ENCODE measurements at places on chromosomes 1 and 21.

- no peak for DNase-seq
These were observed 19.9 kb downstream of the ATP8B2 start for GRCh38 chr1:154344977-154345837.

GRCh38 chr1:94926126-94926914 lies 590 bp downstream of the CNN3 start:
- peak; percentile 46 for DNase-seq

DNA sequence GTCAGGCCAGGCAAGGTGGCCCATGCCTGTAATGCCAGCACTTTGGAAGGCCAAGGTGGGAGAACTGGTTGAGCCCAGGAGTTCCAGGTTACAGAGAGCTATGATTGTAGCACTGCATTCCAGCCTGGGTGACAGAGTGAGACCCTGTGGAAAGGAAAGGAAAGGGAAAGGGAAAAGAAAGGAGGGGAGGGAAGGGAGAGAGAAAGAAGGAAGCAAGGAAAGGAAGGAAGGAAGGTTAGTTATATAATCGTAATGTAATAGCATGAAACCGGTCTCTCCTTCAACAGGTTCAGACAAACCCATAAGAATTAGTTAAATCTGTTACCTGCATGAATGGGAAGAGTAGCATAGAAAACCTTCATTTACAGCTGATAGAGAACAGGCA lies 1.2 kb upstream of the PAQR7 start:
- DNase-seq, result no peak

DNA sequence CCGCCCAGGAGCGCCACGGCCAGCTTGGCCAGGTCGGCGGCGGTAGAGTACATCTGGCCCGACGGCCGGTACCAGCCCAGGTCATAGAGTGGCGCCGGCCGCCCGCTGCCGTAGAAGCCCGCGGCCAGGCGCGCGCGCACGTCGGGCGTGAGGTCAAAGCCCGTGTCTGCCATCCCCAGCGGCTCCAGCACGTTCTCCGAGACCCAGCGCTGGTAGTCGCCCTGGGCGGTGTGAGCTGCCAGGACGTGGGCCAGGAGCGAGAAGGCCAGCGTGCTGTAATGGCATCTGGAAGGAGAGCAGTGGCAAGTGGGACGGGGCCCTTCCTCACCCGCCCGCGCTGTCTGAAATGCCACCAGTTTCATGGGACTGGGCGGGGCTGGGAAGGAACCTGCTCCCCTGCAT lies 18.9 kb downstream of the LACTBL1 start:
- no peak for DNase-seq

DNA sequence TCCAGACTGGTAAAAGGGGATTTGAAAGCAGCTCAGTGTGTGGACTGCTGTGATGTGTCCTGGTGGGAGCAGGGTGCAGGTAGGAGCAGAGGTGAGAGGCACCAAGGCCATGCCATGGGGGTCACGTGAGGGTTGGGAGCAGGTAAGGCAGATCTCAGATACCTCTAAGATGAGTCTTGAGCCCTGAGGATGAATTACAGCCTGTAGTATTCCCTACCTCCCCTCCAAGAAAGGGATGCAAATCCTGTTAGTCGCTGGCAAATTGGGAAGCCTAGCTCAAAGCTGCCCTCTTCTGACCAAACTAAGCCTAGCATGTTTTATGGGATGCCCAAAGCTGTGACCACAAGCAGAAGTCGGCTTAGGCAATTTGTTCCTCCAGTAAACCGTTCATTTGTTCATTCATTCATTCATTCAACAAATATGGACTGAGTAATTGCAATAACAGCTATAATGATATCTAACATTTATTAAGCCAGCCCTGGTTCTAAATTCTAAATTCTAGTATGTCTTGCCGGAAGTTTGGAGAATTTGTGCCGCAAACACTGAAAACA lies 3.9 kb upstream of the NUAK2 start:
- no peak for DNase-seq

DNA sequence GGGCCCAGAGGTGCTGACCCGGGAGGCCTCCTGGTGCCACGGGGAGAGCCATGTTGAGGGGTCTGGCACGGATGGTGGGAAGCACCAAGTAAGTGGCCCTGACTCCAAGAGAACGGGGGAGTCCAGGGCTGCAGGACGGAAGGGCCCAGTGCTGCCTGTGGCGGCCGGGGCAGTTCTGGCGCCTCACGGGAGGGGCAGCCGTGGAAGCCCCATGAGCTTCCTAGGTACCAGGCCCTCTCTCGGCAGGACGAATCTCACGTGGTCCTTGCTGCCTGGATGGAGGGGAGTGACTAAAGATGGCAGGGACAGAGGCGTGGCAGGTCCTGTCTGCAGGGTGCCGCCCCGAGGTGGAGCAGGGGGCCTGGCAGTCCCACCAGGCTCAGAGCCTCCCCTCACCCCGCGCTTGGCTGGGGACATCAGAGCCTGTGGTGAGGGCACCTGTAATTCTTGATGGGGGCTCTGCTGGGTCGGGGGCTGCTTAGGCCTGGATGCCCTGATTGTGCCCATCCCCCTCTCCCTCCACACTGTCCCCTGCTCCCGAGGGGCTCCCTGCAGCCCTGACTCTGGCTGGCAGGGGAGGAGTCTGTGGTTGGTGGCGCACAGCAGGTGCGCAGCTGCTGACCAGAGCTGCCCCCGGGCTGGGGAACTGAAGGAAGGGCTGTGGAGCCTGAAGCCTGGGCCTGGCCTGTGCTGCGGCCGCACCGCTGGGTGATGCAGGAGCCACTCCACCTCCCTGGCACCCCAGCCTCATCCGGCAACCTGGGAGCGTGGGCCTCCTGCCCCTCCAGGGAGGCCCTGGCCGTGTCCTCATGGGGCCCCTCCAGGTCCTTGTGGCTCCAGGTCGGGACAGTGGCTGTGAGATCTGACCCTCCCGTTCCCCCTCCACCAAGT lies 31.4 kb downstream of the POFUT2 start:
- DNase-seq, result no peak

GRCh38 chr1:153341431-153341934 lies 7.2 kb downstream of the PGLYRP4 start:
- DNase-seq, result no peak

DNA sequence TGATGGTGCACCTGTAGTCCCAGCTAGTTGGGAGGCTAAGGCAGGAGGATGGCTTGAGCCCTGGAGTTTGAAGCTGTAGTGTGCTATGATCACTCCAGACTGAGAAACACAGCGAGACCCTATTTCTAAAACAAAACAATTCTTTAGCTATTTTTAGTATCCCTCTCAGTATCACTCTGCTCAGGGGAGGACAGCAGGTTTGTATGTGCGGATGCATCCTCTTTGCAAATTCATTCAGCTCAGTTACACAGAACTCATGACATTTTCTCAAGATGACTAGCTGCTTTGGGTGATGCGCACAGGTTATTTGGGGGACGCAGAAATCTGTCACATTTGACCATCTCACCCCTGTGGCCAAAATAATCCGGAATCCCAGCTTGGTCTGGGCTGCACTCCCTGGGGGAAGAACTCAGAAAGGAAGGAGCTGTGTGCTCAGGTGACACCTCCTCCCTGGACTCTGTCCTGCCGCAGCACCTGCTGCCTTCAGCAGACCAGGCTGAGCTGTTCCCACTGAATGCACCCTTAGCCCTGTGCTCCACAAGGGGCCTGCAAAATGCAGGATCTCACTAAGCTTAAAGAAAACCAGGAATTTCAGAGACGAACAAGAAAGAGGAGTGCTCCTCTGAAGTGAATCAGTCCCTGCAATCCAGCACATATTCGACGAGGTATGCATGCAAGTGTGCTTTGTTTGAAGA lies 89.5 kb upstream of the PGBD5 start:
- no peak for DNase-seq

- DNase-seq, result no peak
These were observed 11.3 kb upstream of the TMEM240 start for GRCh38 chr1:1551524-1552262.

DNA sequence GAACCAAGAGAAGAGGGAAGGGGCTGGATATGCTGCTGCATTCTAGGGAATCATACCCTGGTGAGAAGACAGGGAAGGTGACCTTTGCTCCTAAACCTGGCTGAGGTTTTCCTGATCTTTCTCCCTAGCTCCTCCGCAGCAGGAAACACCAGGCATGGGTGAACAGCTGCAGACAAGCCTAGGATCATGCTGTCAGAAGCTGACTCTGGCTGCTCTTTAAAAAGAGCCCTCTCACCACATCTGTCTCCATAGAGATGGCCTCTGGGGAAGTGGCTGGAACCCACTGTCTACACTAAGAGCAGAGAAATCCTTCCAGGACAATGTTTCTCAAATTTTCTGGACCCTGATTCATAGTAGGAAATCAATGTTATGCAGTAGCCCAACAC lies 57.6 kb downstream of the CD34 start:
- DNase-seq, result no peak

DNA sequence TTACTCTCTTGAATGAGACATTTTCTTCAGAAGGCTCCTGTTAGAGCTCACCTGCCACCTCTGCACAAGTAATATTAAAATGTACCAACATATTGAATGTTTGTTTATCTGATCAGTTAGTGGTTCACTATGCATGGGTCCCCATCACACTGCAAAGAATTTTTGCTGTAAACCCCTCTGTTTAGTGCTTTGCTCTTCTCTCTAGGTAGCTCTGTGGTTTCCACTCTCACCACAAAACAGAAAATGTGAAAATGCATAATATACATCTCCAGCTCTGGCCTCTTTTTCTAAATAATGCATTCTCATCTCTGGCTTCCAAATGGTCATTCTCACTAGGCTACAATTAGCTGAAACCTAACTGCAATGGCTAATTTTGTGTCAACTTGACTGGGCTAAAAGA lies 176.7 kb downstream of the TRIM33 start:
- DNase-seq, result no peak

GRCh38 chr1:183226963-183227362 lies 40.9 kb downstream of the LAMC2 start:
- DNase-seq, result peak; percentile 60

GRCh38 chr1:85229574-85230097 lies 28.8 kb upstream of the SYDE2 start:
- DNase-seq, result no peak

DNA sequence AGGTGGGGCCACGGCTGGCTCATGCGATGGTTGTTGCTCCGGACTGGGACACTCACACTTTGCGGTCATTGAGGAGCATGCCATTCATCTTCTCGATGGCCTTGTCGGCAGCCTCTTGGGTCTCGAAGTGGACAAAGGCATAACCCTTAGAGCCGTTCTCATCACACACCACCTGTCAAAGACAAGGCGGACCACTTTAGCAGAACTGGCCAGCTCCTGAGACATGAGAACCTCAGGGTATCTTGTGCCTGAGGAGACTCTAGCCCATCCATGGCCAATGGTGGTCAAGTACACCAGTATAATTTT lies 5.5 kb downstream of the PABPC4 start:
- DNase-seq, result no peak

GRCh38 chr1:207848234-207848633 lies 62.7 kb downstream of the CD34 start:
- no peak for DNase-seq

DNA sequence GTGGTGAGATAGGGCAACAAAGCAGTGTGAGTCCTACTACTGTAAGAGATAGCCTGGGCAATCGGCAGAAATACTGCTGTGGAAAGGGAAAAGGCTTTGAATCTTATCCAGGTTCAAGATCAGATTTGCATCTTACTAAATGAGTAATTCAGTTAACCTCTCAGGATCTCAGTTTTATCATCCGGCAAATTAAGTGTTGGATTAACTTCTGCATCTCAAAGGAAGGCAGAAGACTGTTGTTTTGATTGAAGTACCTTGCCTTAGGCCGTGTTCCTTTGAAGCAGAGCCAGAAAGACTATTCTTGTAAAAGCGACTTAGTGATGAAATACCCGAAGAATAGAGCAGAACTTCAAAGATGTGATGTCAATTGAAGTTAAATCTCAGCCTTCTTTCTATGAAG lies 612.9 kb upstream of the USP24 start:
- no peak for DNase-seq

DNA sequence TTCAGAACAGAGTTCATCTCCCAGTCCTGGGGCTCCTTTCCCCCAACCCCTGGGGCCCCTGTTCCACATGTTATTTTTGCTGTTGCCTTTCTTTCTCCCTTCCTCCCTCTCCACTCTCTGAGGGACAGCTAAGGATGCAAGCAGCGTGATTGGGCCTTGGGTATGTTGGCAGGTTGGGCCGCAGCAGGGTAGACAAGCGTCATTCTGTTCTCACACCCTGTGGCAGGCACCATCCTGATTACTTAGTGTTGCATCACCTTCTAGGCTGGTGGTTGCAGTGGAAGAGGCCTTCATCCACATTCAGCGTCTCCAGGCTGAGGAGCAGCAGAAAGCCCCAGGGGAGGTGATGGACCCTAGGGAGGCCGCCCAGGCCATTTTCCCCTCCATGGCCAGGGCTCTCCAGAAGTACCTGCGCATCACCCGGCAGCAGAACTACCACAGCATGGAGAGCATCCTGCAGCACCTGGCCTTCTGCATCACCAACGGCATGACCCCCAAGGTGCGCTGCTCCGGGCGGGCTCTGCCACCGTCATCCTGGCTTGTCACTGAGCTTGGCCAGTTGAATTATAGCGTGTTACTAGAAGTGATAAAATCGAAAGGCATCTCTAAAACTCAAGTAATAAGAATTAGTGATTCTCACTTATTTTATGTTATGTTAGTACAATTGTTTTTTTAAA lies 43.4 kb downstream of the VANGL1 start:
- DNase-seq, result no peak

- no peak for DNase-seq
These were observed 66.4 kb upstream of the NEK2 start for GRCh38 chr1:211741788-211742187.

GRCh38 chr1:108117945-108118902 lies 81.9 kb downstream of the SLC25A24 start:
- DNase-seq, result no peak

- DNase-seq, result no peak
These were observed 55.9 kb downstream of the CD58 start for GRCh38 chr1:116514708-116515525.

GRCh38 chr1:3368711-3369445 lies 85.6 kb upstream of the ARHGEF16 start:
- no peak for DNase-seq

- DNase-seq, result no peak
These were observed 18.2 kb upstream of the PTGFRN start for GRCh38 chr1:116891396-116892079.

- DNase-seq, result peak; percentile 70
These were observed 66.6 kb downstream of the FAM163A start for GRCh38 chr1:179809506-179810366.

GRCh38 chr1:237983496-237983895 lies 92.8 kb upstream of the ZP4 start:
- no peak for DNase-seq
